Kidney (tissue), 22 donors: ENCODE measurements at places on chromosomes 7 and 10. TPM values are rescaled to one million over a fixed set of nuclear protein-coding genes. Genes with fewer than 3 reads are reported as not detected.

GRCh38 chr10:28400681-28401080 is 97.8 kb upstream of the MPP7 start:
- H3K27me3 ChIP-seq: no peaks in the 10 kb centered on the region
- H3K4me1 ChIP-seq: no peaks in the 10 kb centered on the region
- no peak overlapping the region for H3K27ac ChIP-seq

- no peak overlapping the region for H3K4me3 ChIP-seq
- H3K4me1 ChIP-seq: no peaks in the 10 kb centered on the region
- peak; percentile 64 for DNase-seq
- no peaks in the 10 kb centered on the region for H3K36me3 ChIP-seq
These were observed 39.7 kb downstream of the AGAP3 start for GRCh38 chr7:151125846-151126481.

The PPP1R17 gene
- total RNA-seq: not detected

DNA sequence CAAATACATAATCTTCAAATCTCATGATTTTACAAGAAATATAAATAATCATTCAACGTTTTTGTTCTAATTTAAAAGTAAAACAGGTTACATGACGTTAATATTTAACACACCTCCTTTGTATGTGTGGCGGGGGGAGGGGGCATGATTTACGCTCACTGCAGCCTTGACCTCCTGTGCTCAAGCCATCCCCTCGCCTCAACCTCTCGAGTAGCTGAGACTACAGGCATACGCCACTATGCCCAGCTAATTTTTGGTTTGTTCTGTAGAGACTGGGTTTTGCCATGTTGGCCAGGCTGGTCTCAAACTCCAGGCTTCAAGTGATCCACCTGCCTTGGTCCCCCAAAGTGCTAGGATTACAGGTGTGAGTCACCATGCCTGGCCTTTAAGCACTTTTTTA is 7.2 kb upstream of the CACNA2D1 start:
- no peaks in the 10 kb centered on the region for H3K4me1 ChIP-seq
- no peaks in the 10 kb centered on the region for H3K36me3 ChIP-seq
- H3K27ac ChIP-seq: no peak overlapping the region
- H3K4me3 ChIP-seq: no peak overlapping the region
- no peak for DNase-seq
- no peaks in the 10 kb centered on the region for H3K27me3 ChIP-seq

DNA sequence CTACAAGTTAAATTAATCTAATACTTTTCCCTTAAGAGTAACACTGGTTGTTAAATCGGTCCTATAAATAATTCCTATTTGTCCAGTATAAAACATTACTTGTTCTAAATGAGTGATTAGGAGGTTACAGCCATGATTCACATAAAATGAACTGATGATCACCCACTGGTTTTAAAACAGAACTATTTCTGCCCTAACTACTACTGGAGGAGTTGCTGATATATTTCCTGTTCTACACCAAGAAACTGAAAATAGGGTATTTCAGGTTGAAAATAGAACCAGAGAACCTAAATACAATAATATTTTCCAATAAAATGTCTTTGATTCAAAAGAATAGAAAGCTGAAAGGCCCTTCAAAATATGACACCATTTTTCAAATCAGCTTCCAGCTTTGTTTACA is 30.9 kb downstream of the DNAJC1 start:
- no peaks in the 10 kb centered on the region for H3K27me3 ChIP-seq
- no peaks in the 10 kb centered on the region for H3K36me3 ChIP-seq
- no peaks in the 10 kb centered on the region for H3K4me1 ChIP-seq
- H3K4me3 ChIP-seq: no peak overlapping the region

The NME8 gene
- 0.44 TPM for total RNA-seq

The AKR1C4 gene
- not detected for total RNA-seq

DNA sequence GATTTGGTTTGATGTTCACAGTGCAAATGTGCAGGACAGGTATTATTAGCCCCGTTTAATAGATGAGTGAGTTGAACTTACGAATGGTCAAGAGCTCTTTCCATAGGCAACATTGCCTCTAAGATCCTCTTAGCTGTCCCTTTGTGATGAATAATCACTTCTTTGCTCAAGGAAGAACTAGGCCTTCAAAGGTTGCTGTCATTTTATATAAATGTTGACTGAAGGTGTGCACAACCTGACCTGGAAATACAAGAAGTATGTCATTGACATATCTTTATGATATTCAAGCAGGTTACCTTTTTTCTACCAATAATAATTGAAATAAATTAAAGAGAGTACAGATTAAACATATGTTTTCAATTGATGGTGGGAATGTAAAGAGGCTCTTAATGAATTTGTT is 48.5 kb upstream of the GLCCI1 start:
- H3K4me1 ChIP-seq: no peaks in the 10 kb centered on the region
- H3K4me3 ChIP-seq: no peak overlapping the region
- DNase-seq: no peak
- no peaks in the 10 kb centered on the region for H3K36me3 ChIP-seq
- no peaks in the 10 kb centered on the region for H3K27me3 ChIP-seq

DNA sequence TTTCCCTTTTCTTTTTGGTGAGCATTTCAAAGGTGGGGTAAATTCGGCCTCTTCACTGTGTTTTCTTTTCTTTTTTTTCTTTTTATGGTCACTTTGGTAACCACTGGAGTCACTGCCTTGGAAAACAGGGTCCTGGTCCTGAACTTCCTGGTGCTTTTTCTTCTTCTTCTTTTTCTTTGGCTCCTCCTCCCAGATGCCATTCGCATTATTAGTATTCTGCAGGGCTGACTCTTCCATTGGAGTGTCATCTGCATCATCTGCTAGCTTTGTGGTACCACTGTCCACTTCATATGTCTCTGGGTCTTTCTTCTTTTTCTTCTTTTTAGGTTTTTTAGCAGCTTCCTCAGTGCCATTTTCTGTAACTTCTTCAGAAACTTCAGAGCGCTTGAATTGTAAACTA is 10.5 kb downstream of the POLR1F start:
- H3K4me3 ChIP-seq: no peak overlapping the region
- no peaks in the 10 kb centered on the region for H3K36me3 ChIP-seq
- no peak overlapping the region for H3K27ac ChIP-seq
- DNase-seq: no peak
- no peaks in the 10 kb centered on the region for H3K4me1 ChIP-seq
- H3K27me3 ChIP-seq: no peaks in the 10 kb centered on the region
